A549 treated with Mapracorat at 1 μM for 4 hours (cell line): ENCODE measurements at places on chromosomes 3 and 15. TPM values are rescaled to one million over a fixed set of nuclear protein-coding genes. Genes with fewer than 3 reads are reported as not detected.

TFG gene
- total RNA-seq, result 131 to 148 TPM (median 146 TPM) in 5 replicates

TNNC1 gene
- total RNA-seq, result 0.99 to 1.5 TPM (median 1.4 TPM) in 5 replicates

CFAP100 gene
- total RNA-seq, result not detected in 5 replicates

TERC gene
- total RNA-seq, result 0.42 TPM in 1 of 5 replicates, not detected in the others

ANKRD34C gene
- total RNA-seq, result not detected in 5 replicates

FETUB gene
- 0.10 to 0.35 TPM (median 0.23 TPM) in 5 replicates for total RNA-seq

SV2B gene
- 0.05 to 0.14 TPM (median 0.08 TPM) in 5 replicates for total RNA-seq

SLC22A14 gene
- 0.06 to 0.07 TPM (median 0.07 TPM) in 3 of 5 replicates, not detected in the others for total RNA-seq
